ENCODE measurements at places on chromosomes 1 and 21. TPM values are rescaled to one million over a fixed set of nuclear protein-coding genes. Genes with fewer than 3 reads are reported as not detected.

The FNDC10 gene
- 2.0 TPM for total RNA-seq

The LCE2C gene
- not detected for total RNA-seq

The SEC22B gene
- total RNA-seq: 12.4 TPM

The PDPN gene
- total RNA-seq: 20.3 TPM

The CELSR2 gene
- total RNA-seq: 6.3 TPM

The ANKRD35 gene
- 1.1 TPM for total RNA-seq

The TSACC gene
- total RNA-seq: not detected

The BNIPL gene
- total RNA-seq: 0.43 TPM

Measured in Right ventricle myocardium superior (tissue), 1 donor.